ENCODE measurements at places on chromosomes 12 and 14.

DNA sequence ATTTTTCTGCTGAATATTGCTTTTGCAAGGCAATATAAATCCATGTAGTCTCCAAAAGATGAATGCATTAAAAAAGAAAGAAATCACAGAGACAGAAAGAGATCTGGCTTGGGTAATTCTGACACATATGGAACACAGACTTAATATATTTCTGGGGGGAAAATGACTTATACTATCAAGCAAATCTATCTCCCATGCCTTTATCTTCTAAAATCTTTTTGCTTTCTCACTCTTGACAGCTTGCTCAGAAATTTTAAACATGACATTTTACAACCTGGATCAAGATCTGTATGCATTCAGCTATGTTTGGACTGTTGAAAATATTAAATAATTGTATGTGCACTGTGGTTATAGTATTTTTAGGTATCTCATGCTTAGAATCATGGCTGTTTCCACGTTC lies 73.0 kb downstream of the KITLG start:
- no peak for DNase-seq

GRCh38 chr12:55744340-55745030 lies 1.6 kb downstream of the GDF11 start:
- no peak for DNase-seq

DNA sequence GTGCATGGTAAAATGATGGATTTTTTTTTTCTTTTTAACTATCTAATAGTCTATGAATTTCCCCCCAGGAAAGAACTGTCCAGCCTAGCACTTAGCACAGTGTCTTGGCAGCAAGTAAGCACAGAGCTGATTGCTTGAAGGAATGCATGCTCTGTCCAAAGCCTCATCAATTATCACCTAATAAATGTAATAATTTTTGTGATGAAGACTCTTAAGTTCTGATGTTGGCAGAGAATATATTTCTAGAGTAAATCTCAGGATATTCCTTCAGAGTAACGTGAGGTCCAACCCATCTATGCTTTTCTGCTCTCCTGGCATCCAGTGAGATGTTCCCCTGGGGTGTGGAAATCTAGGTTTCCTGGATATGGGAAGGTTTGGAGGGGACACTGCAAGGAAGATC lies 152.4 kb downstream of the TMX1 start:
- no peak for DNase-seq

DNA sequence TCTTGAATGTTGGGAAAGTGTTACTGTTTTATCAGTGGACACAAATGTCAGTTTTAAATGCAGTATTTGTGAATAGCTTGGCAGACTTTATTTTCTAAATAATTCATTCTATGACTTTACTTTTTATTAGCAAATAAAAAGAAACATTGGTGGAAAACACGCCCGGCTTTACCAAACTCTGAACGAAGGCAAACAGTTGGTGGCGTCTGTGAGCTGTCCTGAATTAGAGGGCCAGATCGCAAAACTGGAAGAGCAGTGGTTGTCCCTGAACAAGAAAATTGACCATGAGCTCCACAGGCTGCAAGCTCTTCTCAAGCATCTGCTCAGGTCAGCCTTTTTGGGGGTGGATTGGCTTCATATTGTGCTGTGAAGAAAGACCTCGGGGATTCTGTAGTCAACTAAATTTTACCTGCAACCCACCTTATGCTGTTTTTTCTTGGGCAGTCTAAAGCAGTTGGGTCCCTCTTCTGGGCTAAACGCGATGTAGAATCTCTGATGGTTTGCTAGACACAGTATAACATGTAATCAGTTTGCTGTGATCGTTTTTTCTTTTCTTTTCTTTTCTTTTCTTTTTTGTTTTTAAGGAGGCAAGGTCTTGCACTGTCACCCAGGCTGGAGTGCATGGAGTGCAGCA lies 156.4 kb downstream of the ESR2 start:
- DNase-seq = no peak

DNA sequence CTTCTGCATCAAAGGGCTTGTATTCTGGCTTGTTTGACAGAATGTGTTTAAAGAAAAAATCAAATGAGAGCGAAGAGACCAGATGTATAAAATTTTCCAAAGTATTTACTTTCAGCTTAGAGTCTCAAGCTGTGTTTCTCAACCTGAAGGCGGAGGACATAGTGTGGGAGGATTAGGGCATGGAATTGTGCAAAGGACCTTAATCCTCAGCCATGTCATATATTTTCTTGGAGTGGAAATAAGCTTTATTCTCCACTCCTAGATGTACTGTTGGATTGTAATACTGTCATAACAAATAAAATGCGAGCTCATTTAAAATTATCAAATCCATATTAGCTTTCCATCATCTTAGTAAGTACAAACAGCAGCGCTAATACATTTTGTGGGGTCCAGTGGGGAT lies 154.0 kb downstream of the PAH start:
- no peak for DNase-seq

DNA sequence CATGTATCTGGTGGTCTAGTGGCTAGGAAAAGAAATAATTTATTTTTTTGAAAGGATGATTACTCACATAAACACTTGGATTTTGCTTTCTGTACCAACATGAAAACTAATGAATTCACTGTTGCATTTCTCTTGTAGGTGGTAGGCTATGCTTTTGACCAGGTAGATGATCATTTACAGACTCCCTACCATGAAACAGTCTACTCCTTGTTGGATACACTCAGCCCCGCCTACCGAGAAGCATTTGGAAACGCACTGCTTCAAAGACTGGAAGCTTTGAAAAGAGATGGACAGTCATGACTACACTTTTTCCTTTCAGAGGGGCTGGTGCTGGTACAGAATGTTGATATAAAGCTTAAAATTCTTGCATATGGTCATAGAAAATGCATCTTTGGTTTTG lies 6.5 kb upstream of the AK7 start:
- no peak for DNase-seq

- peak; percentile 56 for DNase-seq
Observed at GRCh38 chr14:88351966-88352691, 29.1 kb upstream of the KCNK10 start.

- no peak for DNase-seq
Observed at GRCh38 chr12:27667540-27667939, 28.7 kb upstream of the REP15 start.

DNA sequence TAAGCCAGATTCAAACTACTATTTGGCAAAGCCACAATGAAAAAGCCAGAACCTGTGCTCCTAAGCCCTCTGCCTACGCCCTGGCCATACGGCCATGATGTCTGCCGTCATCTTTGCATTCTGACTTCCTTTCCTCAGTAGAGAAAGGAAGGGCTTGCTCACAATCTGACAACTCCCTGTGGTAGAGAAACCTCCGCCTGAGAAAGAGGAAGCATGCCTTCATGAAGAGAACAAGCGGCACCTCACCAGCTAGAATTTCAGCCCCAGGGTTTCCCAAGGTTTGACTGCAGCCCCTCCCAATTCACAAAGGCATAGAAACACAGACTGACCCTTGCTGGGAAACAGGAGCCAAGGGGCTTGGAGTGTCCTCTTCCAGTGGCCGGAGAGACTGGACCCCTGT lies 25.7 kb downstream of the TEP1 start:
- no peak for DNase-seq

- no peak for DNase-seq
Observed at GRCh38 chr12:71007020-71007419, 86.5 kb upstream of the PTPRR start.

- no peak for DNase-seq
Observed at GRCh38 chr12:103912069-103912468, 18.1 kb upstream of the HSP90B1 start.

- DNase-seq = no peak
Observed at GRCh38 chr12:79294590-79294989, 396.2 kb downstream of the PAWR start.

- DNase-seq = no peak
Observed at GRCh38 chr12:124732275-124733075, 131.2 kb downstream of the SCARB1 start.

GRCh38 chr14:79552778-79553177 lies 658.5 kb downstream of the DIO2 start:
- no peak for DNase-seq

GRCh38 chr14:95270203-95270602 lies 49.5 kb downstream of the CLMN start:
- no peak for DNase-seq

DNA sequence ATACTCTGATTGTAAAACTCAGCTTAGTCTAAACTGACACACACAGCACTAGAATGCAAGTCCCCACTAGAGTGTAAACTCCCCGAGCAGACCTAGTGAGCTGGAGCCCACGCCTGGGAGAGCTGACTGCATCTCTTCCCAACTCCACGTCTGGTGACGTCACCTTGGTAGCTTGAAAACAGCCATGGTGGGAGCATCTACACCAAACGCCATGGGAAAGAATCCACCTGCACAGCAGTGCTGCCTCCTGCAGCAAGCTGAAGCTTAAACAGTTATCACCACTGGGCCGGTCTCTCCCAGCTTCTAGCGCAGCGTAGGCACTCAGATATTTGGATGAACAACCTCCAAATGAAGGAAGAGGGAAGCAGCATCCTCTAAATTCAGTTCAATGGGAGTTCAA lies 4.3 kb upstream of the PAPLN start:
- DNase-seq = no peak

DNA sequence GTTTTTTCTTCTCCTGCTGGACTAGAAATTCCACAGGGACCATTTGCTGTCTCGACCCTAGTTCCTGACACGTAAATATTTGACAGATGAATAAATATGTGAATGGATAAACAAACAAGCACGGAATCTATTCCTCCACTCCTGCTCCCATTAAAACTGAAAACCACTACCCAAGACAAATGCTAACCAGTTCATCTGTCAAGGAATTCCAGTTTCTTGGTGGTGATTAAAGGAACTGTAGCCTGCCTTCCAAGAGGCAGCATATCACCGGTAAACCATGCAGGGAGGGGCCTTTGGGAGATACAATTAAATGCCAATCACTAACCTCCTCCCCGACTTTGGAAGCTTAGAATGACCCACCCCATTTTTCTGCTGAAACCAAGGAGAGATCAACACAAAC lies 95.4 kb downstream of the TTC7B start:
- DNase-seq = no peak

DNA sequence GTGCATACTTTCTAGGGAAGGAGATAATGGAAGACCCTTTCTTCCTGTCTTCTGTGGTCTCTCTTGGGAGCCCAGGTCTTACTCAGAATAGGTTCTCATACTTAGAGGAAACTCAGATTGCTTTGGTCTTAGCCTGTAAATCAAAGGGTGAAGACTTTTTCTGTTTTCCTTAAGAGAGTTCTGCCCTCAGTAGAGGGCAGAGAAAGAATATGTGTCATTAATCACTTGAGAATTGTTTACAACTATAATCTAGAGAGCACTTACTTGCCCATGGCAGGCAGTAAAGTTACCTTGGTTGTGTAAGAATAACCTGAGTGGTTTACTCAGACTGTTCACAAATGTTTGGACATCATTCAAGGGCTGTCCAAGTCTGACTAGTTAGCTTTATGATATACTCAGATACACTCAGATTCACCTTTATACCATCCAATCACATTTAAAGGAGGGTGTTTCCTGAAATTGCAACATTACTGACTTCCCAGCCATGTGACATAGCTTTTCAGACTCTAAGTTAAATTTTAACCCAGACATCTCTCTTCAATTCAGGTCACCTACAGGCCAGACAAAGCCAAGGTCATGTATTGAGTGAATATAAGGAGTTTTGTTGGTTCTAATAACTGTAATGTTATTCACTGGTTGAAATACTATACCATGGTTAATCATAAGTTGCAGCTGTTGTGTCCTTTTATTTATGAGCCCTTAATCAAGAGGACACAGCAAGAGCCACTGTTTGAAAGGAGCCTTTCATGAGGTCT lies 372.2 kb downstream of the RAD51B start:
- DNase-seq = no peak

GRCh38 chr14:86961106-86961716 lies 1031.8 kb downstream of the GALC start:
- DNase-seq = no peak

DNA sequence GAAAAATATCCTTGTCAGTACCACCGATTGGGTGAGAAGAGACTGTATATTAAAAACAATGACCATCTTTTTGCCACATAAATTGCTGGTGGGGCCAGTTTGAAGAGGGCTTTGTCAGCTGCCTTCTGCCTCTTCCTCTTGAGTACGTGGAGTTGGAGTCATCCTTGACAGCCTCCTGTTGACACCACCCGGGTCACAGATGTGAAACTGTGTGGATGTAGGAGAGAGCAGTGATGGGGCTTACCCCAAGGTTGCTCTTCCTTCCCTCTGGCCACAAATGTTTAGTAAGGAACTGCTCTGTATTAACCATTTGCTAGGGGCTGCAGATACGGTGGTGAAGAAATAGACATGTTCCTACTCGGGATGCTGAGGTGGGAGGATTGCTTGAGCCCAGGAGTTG lies 12.2 kb downstream of the PTPN11 start:
- DNase-seq = no peak

DNA sequence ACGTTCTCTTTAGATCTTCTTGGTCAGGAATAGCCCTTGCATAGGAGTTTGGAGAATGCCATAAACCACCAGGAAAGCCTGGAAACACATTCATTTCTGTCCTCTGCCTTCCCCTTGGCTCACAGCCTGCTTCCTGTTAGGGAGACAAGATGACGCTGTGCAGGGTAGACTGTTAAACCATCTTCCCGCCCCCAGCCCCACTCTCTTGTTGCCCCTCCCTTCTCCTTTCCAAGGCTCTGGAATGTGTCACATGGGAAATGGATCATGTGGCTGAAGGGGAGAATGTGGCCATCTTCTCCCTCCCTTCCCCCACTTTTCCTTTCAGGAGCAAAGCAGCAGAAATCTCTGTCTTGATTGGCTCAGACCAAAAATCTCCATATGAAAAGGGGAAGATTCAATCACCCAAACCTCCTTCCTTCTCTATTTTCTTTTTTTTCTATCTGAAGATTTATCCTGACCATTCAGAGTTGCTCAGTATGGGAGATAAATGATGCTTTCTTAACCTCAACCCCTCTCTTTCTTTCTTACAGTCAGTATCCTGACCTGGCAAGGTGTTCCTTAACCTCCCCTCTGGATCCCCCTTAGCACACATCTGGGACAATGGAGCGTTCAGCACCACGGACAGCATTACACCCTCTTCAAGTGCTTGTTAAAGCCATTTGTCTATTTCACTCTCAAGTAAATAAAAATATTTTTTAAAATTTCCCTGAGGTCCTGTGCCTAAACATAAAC lies 11.4 kb downstream of the GPR19 start:
- DNase-seq = peak; percentile 94

GRCh38 chr14:50773632-50774541 lies 57.1 kb downstream of the NIN start:
- DNase-seq = peak; percentile 65

DNA sequence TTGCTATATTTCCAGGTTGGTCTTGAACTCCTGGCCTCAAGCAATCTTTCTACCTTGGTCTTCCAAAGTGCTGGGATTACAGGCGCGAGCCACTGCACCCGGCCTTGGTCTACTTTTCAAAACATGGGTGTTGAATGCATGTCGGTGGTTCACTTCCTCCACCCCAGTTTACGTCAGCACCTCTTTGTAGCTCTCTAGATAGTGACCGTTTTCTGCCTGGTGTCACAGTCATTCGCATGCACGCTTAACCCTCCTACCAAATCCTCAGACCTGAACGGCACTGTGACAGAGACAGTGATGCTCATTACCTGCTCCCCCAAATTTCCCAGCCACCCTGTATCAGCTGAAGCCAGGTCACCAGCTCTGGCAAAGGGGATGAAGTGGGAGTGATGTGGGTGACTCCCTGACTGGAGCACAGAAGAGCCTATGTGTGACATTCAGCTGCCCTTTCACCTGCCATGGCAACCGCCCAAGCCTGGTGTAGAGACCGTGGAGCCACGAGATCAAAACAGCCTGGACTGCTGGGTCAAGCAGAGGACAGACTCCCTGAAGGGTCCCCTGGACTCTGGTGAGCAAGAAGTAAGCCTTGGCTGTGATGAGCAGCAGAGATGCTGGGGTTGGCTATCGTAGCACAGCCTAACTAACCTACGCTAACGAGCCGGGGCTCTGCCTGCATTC lies 66.2 kb upstream of the GPR68 start:
- DNase-seq = no peak

- DNase-seq = no peak
Observed at GRCh38 chr12:93852173-93852591, 175.0 kb downstream of the CRADD start.
